ENCODE measurements at places on chromosomes 1 and 21.

GRCh38 chr21:42347601-42348327 lies 3.0 kb downstream of the TFF2 start:
- no peak for DNase-seq

GRCh38 chr1:160789702-160790611 lies 6.0 kb upstream of the LY9 start:
- no peak for DNase-seq

DNA sequence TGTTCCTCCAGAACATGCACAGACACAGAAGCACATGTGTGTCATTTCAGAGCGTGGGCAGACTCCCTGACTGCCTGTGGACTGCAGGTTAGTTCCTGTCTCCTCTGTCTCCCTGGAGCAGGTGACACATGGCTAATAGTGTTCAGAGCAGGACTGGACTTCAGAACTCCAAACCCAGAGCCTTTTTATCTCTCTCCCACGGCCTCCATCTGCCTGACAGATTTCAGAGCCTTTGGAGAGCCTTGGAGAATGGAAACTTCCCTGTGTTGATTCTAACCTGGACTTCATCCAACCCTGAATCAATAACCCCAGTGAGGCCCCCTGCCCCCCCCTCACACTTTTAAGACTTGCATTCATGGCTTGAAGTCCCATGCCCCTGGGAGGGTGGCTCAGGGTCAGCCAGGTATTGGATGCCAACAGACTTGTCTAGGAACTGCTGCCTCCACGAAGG lies 44.4 kb downstream of the C1orf198 start:
- DNase-seq, result no peak

DNA sequence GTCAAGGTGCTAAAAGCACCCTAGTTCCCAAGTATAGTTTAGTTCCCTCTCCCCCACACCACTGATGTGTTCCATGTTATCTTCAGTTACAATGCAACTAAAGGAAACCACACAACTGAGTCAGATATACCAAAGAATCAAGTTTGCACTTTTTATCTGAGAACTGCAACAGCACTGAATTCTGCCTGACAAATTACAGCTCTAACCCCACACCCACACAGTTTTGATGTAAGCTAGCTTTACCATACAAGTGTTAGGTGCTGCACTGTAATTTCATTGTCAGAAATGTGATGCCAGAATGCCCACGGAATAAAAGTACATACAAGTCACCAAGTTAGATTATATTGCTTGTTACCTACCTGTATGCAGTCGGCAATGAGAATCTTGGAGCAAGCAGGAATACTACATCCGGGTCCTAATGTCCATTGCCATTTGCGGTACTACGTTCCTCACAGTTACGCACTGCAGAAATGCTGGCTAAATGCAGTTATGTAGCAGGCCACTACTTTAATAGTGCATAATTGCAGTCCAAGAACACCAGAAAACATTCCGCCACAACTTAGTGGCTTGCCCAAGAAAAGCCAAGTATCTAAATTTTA lies 12.1 kb downstream of the SFPQ start:
- no peak for DNase-seq

- no peak for DNase-seq
Measured at GRCh38 chr1:51605961-51606723, 10.8 kb upstream of the OSBPL9 start.

- DNase-seq, result no peak
Measured at GRCh38 chr1:179856296-179856695, 21.3 kb downstream of the TOR1AIP2 start.

GRCh38 chr1:225998560-225999226 lies 450 bp downstream of the SDE2 start:
- DNase-seq, result no peak

- DNase-seq, result no peak
Measured at GRCh38 chr21:25640202-25640942, 1.3 kb downstream of the JAM2 start.

- no peak for DNase-seq
Measured at GRCh38 chr1:183105449-183105848, 80.6 kb upstream of the LAMC2 start.

- DNase-seq, result no peak
Measured at GRCh38 chr1:230174471-230175162, 107.6 kb downstream of the GALNT2 start.
